Activated T-helper 17 cell treated with anti-CD3 and anti-CD28 coated beads, Interleukin-2, amount 50 U/mL, for 72 hours (primary cell): ENCODE measurements at places on chromosomes 6 and 20. TPM values are rescaled to one million over a fixed set of nuclear protein-coding genes. Genes with fewer than 3 reads are reported as not detected.

DNA sequence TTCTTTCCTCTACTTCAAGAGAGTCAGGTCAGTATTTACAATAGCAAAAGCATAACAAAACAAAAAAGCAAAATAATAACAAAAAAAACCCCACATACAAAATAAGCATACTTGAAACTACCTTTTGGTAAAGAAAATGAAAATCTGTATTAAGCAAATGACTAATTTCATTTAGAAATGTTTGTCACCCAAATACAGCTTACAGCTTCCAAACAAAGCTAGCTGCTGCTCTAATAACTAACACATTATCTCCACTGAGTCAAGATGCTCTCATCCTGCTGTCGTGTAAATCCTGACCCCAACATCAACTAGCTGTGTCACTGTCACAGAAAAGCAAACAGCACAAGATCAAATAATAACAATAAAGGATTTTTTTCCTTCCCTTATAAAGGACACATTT is 21.7 kb downstream of the MAP7 start:
- ATAC-seq: no peak

DNA sequence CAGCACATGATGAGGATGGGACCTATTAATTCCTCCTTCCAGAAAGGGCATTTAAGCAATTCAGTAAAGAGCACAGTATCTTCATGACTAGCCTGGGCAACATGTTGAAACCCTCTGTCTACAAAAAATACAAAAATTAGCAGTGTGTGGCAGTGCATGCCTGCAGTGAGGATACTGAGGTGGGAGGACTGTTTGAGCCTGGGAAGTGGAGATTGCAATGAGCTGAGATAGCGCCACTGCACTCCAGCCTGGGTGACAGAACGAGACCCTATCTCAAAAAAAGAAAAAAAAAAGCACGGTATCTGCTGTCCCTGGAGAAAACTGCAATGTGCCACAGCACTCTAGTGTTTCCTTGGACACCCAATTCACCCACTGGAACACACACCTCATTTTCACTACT is 18.4 kb downstream of the SAMD3 start:
- no peak for ATAC-seq

- no peak for ATAC-seq
Observed at GRCh38 chr6:53154794-53155193, 6.2 kb upstream of the GCM1 start.

DNA sequence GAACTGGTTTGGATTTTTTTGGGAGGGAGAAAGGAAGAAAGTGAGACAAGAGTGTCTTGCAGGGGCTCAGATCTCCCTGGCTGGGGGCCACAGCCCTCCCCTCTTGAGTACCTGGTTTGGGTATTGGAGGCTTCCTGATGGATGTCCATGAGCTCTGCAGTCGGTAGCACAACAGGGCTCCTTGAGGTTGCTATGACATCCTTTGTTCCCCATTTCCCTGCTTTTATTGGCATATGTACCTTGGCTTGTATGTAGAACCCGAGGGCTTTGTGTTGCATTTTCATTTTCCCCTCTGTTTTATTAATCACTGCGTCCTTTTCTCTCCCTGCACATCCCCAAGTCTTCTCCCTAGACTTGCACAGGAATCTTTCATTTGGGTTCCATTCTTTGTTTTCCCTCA is 355.5 kb upstream of the TSHZ2 start:
- ATAC-seq: no peak

DNA sequence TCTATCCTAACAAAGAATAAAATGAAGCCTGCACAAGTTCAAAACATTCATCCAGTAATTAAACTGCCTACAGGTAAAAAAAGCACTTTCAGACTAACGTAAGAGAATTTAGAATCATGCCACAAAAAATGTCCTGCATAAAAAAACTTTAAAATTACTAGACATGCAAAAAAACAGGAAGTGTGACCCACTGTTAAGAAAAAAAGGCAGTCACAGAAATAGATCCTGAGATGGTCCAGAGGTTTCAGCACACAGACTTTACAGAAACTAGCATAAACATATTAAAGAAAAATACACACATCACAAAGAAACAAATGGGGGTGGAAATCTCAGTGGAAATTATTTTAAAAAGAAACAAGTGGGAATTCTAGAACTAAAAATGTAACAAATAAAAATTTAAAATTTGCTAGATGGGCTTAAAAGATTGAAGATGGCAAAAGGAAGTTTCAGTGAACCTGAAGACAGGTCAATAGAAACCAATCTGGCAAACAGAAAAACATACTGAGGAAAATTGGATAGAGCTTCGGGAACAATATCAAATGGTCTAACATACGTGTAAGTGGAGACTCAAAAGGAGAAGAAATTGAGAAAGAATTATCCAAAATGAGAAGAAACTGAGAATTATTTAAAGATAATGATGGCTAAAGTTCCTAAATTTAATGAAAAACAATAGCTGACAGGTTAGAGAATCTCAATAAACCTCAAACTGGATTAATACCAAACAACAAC is 3.4 kb upstream of the ZNF133 start:
- no peak for ATAC-seq

DNA sequence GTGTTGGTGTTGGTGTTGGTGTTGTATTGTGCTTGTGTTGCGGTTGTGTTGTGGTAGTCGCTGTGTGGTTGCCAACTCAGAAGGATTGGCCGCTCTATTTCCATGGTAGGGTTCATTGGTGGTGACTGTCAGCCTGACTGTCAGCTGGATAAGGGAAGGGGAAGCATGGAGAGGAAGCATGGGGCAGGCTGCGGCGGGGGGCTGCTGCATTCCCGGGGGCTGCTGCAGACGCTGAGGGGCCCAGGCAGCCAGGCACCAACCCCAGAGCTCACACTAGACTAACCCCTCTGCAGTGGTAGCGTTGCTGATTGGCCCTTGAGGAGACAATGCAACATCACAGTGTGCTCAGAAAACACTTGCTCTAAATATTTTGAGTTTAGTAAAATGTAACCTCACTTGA is 199.2 kb downstream of the SMOC2 start:
- no peak for ATAC-seq

CDYL gene
- 23.3 TPM for total RNA-seq

WFDC12 gene
- total RNA-seq: not detected
